T-helper 17 cell (primary cell): ENCODE measurements at places on chromosomes 12 and 14.

DNA sequence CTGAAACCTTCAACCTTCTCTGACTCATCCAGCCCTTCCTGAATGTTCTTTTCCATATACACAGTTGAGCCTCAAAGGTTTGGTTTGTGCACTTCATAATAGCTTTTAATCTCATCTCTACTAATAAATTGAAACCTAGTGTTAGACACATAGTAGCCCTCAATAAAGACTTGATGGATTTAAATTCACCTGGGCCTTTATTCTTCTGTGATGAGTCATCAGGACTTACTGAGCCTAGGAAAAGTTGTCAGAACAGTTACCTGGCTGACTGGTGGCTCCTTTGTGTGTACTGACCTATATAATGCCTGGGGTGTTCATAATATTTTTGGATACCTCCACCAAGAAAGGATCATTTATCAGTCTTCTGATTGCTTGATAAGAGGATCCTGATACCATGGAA is 86.4 kb upstream of the NTF3 start:
- DNase-seq, result no peak

DNA sequence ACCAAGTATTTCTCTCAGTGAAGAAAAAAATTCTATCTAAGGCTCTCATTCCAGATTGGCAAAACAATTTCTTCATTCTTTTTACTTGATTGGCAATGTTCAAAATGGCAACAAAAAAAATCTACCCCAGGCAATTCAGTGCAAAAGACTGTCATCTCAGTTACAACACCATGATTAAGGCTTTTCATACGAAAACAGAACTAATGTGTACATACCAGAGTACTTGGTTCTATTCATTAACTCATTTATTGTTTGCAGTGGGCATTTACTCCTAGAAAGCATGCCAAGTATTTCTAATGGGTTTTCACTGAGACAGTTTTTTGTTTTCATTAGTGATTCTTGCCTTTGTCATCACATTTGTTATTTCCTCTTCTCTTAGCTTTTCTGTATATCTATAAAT is 33.0 kb downstream of the DBX2 start:
- no peak for DNase-seq

- DNase-seq, result no peak
Measured at GRCh38 chr12:55717011-55718007, 1.5 kb downstream of the BLOC1S1 start.

DNA sequence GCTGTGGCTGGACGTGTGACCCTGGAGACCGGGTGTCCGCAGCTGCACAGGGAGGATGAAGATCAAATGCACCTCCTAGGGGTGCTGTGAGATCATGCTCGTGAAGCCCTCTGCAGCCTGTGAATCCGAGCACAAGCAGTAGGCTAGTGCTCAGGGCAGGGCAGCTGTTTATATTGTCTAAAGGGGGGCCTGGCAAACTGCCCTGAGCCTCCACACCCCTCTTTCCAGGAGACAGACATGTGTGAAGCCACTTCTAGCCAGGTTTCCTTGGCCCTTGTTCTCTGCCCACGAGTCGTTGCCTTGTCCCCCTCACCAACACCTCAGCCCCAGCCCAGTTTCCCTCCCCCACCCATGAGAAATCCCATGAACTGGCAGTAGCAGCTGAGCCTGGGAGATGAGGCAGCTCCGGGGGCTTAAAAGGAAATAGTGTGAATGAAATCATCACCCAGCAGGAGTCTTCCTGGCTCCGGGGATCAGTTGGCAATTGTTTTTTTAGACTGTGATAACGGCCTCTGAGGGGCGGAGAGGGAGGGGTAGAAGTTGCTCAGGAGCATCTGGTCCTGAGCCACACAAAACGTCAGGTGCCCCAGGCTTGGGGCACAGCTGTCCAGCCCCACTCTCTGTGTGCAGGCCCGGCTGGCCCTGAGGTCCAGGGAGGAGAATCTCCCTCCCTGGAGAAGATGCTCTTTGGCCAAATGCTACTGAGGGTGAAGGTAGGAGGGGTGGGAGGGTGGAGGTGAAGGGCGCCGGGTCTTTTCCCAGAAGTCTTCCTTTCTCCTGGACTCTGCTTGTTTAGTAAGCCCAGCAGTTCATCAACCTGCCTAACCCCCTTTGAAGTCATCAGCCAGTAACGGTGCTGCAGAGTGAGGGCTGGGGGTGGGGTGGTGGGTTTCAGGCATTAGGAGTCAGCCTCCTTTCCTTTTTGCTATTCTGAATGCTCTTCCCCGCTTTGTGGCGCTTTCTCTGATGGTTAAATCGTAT is 4.0 kb downstream of the FGF6 start:
- DNase-seq, result no peak

DNA sequence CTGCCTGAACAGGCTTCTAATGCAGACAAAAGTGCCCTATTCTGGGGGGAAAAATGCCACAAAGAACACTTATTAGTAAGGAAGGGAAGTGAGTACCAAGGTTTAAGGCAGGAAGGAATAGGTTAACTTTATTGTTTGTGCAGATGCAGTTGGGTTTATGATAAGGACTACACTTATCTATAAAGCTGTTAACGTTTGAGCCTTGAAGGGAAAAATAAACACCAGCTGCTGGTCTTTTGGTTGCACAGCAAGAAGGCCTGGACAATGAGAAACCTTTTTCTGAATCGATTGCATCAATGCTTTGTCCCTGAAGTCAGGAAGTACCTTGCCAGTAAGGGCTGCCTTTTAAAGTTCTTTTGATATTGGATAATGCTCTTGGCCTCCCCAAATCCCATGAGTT is 407.8 kb downstream of the ATP23 start:
- no peak for DNase-seq

GRCh38 chr14:59177262-59177661 is 11.2 kb upstream of the DAAM1 start:
- no peak for DNase-seq

DNA sequence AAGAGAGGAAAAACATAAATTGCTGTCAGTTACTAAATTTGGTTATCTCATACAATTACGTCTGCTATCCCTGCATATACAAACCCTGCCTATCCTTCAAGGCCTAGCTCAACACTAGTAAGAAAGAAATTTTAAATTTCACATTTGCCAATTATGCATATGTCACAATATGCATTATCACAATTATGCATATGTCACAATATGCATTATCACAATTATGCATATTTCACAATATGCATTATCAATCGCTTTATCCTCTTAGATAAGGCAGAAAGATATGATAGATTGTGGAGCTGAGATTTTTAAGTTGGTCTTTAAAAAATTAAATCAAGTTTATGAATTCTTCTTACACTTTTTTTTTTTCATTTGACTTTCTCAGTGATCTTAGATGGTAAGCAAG is 195.0 kb upstream of the ABCD2 start:
- DNase-seq, result no peak

GRCh38 chr14:81132468-81132867 is 88.3 kb downstream of the GTF2A1 start:
- DNase-seq, result no peak

- no peak for DNase-seq
Measured at GRCh38 chr12:125155366-125155765, 90.1 kb downstream of the AACS start.

GRCh38 chr12:54213079-54213478 is 24.3 kb upstream of the SMUG1 start:
- no peak for DNase-seq

DNA sequence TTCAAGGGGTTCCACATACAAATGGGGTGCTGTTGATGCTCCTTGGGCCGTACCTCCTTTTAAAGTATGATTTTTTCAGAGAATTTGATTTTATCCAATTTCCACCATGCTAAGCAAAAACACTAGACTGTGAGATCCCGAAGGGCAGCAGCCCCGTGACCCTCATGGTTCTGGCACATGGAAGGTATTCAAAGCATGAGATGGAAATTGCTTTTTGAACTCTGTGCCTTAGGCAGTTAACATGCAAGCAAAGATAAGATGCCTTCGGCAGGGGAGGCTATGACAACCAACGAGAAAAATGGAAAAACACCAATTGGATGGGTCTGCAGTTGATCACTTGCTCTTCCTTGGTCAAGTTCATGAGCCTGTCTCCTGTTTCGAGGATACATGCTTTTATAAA is 120.8 kb upstream of the DIO3 start:
- DNase-seq, result no peak

GRCh38 chr12:116677202-116677661 is 60.6 kb downstream of the SPRING1 start:
- DNase-seq, result no peak

GRCh38 chr14:30656190-30656632 is 34.1 kb downstream of the SCFD1 start:
- DNase-seq, result no peak

GRCh38 chr12:81692008-81692407 is 67.1 kb downstream of the PPFIA2 start:
- DNase-seq, result no peak

- DNase-seq, result no peak
Measured at GRCh38 chr12:52369809-52370208, 2.5 kb upstream of the KRT85 start.

DNA sequence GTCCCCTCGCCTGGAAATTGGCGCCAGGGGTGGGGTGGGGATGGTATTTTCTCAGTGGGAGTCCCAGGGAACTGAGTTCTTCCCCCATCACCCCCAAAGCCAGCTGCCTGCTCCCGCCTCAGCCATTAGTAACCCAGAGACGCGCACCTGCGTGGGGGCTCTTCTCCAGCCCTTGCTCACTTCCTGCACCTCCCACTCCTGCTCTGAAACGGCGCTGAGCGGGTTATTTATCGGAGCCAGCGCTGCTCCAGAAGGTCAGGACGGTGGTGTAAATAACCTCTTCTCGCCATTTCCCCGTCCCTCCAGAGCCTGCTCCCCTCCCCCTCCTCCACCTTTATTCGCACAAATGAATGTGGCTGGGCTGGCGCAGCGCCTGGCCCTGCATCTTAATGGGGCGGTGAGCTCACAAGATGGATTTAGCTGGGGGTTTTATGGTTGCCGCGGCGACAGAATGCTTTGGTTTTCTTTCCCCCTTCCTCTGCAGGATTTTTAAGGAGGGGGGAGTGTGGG is 12.2 kb downstream of the GPR84 start:
- DNase-seq, result no peak

DNA sequence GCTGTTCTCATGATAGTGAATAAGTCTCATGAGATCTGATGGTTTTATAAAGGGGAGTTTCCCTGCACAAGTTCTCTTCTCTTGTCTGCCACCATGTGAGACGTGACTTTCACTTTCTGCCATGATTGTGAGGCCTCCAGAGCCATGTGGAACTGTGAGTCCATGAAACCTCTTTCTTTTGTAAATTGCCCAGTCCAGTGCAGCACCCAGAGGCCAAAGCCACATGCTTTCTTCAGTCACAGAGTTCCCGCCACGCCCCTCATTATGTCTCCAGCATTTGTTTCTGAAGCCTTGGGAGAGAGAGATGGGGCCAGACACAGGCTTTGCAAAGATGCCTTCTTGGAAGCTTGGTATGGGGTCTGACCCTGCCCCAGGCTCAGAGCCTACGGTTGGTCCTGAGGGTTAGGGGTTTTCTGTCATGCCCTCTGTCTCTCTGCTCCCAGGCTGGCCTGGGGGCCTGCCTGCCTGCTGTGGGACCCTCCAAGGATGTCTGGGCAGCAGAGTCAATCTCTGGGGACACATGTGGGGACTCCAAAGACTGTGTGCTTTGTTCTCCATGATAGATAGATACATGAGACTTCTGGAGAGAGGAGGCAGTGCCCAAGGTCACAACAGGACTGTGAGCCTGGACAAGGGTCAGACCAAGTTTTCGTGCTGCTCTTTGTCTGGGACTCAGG is 114.1 kb upstream of the PRMT8 start:
- no peak for DNase-seq

GRCh38 chr12:101299931-101300330 is 20.0 kb downstream of the UTP20 start:
- no peak for DNase-seq

- DNase-seq, result no peak
Measured at GRCh38 chr14:34368115-34368970, 93.7 kb downstream of the SPTSSA start.

- DNase-seq, result no peak
Measured at GRCh38 chr12:26018926-26019325, 60.4 kb downstream of the RASSF8 start.

DNA sequence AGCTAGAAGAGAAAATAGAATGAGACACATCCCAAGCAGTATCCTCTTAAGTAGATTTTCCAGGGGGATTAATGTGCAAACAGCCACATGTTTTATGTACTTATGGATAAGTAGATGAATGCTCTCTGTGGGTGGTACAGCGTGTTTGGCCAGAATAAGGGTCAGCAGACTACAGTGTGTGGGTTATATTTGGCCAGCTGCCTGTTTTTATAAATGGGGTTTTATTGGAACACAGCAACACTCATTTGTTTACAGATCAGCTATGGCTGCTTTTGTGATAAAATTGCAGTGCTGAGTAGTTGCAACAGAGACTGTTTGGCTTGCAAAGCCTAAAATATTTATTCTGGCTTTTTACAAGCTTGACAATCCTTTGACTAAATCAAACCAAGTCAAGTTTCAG is 780.2 kb upstream of the SEL1L start:
- no peak for DNase-seq

GRCh38 chr12:131682510-131682895 is 28.4 kb upstream of the SFSWAP start:
- no peak for DNase-seq

GRCh38 chr14:29290441-29290840 is 523.9 kb downstream of the FOXG1 start:
- DNase-seq, result no peak

GRCh38 chr12:65781681-65782269 is 42.5 kb upstream of the HMGA2 start:
- no peak for DNase-seq

- no peak for DNase-seq
Measured at GRCh38 chr12:59651229-59651920, 55.5 kb downstream of the SLC16A7 start.

DNA sequence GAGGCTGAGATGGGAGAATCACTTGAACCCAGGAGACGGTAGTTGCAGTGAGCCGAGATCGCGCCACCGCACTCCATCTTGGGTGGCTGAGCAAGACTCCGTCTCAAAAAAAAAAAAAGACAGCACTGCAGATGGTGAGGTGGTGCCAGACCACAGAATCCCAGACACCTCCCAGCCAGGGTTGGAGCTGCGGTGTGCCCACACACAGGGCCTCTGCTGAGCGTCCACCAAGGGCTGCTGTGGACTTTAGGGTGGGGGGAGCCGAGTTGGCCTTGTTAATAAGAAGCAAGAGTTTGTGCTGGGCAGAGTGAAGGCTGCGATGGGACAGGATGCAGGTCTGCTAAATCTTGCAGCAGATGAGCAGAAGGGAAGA is 14.2 kb downstream of the KMT5A start:
- DNase-seq, result no peak

DNA sequence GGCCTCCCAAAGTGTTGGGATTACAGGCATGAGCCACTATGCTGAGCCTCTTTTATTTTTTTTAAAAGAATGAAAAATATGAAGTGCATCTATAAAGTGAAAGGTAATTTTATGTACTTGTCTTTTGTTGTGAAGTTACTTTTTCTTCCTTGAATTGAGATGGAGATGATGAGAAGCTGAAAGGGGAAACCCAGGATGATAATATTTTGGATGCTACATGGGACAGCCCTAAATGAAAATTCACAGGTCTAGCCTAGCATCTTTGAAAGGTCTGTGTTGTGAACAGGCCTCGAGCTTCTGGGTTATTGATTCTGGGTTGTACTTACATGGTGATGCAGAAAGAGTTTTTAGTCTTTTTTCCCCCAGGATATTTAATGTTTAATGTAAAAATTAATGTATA is 14.6 kb downstream of the DIP2B start:
- no peak for DNase-seq
